ENCODE measurements at places on chromosomes 4 and X.
A peak's percentile ranks its signal among the peaks of the same experiment; 100 is the strongest.

DNA sequence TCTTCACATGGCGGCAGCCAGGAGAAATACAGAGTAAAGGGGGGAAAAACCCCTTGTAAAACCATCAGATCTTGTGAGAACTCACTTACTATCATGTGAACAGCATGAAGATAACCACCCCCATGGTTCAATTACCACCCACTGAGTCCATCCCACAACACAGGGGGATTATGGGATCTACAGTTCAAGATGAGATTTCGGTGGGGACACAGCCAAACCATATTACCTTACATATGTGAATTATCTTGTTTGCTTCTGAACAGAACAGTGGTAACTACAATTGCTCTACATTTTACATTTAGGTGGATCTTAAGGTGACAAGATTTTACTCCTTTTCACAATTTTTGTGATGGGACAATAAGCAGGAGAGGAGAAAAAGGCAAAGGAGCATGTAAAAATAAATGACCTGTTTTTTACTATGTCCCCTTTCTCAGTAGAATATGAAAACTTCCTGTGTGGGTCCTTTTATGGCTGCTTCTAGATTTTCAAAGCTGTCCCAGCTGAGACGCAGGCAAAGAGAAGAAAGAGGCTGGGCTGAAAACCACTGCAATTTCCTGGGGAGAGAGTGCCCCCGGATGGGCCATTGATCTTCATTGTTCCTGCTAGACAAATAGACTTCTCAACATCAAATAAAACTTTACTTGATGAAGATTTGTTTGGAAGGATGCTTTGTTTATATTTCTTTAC, 45.9 kb upstream of the PGM2 start:
- peak; percentile 23 for DNase-seq

DNA sequence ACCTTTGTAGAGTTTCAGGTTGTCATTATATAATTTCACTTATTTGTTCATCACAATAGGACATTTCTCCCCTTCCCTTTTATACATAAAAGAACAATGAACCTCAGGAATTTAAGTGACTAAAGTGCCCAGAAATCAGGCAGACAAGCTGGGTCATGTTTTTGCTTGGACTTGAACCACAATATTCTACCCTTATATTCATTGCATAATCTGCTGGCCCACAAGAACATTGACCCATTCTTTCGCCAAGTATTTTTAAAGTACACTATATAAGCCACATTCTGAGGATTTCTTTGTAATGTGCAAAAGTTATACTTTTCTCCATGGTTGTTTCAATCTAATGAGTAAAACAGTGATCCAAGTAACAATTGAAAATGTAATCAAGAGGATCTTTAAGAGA, 637.5 kb upstream of the SLIT2 start:
- DNase-seq = no peak

DNA sequence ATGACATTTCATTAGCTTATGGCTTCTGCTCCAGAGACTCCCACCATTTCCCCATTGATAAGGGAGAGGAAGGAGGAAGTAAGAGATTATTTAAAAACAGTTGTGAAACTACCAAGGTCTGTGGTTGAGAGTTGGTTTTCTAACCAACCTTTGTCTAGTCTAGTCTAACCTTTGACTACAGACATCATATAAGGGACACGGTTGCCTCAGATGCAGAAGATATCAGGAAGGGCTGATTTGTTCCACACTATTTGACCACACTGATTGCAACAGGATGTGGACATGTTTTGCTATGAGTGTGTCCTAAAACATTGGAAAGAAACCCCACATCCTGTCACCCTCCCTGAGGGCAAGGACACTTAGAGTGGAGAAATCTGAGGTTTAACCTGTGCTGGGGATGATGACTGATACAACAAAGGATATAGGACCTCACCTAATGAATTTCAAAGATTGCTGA, 53.0 kb downstream of the COQ2 start:
- DNase-seq = peak; percentile 43

DNA sequence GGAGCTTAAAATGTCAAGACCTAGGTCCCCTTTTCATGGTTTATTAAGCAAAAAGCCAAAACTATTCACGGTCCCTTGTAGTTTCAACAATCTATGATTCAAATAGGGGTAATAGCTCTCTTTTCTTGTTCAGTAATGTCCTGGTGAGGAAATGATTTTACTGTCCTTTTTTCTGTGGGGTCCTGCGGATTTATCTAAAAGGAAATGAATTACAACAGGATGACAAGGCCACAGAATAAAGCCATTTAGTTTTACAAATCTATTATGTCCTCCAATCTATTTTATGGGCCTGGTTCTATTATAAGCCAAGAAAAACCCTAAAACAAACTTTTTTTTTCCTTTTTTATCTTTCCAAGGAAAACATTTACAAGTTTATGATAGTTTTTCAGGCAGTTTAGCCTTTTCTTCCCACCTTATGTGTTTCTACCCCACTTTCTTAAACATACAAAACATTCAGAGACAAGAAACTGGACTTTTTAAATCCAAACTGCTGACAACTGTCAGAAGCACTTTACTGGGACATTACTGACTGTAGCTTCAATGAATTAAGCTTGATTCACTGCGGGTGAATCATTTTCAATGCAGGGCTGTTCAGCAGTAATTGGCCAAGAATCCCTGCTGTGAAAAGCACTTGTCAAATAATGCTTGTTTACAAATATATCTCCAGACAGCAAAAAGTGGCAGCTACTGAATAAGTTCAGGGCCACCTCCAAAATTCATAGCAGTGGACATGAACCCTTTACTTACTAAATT, 4.3 kb downstream of the EPHA5 start:
- peak; percentile 62 for DNase-seq

DNA sequence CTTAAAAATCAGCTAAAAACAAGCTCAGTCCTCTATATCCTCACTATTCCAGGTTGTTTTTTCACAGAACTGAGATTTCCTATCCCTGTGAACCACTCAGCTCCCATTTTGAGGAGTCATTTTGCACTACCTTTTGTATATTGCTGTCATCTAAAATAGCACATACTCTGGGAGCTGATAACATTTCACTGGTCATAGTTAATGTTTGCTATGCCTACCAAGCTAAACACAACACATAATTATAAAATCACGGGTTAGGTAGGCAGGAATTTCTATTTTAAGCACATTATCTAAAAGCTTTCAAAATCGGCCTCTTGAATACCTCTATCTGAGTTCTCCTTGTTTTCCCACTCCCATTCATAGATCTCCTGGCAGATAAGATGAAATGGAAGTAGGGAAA, 882.0 kb upstream of the INTU start:
- DNase-seq = no peak

GRCh38 chr4:99383833-99384392, 31.4 kb upstream of the ADH1C start:
- DNase-seq = peak; percentile 84

- peak; percentile 37 for DNase-seq
These were observed 169.4 kb upstream of the TEX13C start for GRCh38 chrX:125150231-125150630.

DNA sequence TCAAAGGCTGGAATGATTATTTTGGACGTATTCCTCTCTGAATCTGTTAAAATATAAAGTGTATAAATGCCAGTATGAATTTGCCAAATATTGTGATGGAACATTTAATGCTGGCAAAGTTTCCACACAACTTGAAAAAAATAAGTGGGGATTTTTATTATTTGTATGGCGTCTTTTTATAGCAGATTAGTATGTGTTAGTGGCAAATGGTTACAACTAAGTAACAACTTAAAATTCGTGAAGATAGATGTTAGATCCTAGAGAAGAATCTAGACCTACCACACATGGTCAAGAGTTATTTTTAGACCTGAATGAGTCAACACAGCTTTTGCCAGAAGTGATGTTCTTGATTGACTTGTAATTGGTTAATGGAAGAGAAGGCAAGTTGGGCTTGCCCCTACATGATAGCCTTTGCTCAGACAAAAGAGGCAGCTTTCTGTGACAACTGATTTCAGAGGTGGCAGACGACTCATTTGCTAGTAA, 4.8 kb downstream of the CPE start:
- peak; percentile 40 for DNase-seq

DNA sequence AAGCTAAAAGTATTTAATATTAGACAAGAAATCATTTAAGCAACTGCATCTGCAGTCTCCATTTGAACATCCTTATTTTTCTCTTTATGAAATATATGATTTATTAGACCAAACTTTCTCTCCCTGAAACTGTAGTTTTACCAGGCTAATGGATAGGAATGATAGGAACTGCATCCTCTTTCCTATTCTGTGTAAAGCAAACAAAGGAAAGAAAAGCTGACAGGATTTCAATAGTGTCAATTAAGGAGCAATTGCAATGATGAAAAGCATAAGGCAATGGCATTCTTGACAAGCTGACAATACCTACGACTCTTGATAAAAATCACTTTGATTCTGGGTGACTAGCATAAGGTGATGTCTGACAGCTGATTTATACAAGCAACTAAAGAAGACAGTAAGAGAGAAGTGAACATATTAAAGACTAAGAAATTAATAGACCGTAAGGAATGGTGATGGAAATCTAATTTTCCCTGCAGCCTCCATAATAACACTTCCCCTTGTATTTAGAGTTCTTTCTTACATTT, 502.5 kb downstream of the TECRL start:
- DNase-seq = no peak

- no peak for DNase-seq
These were observed 18.8 kb upstream of the NWD2 start for GRCh38 chr4:37225778-37226177.

DNA sequence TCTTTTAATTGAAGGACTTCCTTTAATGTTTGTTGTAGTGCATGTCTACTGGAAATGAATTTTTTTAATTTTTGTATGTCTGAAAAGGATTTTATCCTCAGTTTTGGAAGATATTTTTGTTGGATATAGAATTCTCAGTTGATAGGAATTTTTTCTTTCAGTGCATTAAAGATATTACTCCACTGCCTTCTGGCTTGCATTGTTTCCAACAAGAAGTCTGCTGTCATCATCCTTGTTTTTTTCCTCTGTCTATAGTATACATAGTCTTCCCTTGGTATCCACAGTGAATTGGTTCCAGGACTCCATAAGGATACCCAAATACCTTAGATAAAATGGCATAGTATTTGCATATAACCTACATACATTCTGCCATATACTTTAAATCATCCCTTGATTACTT, 33.5 kb downstream of the SCD5 start:
- DNase-seq = no peak

GRCh38 chr4:74878323-74878722, 54.6 kb upstream of the PARM1 start:
- no peak for DNase-seq

GRCh38 chr4:47837094-47837907, 566 bp downstream of the CORIN start:
- no peak for DNase-seq

- peak; percentile 45 for DNase-seq
These were observed 31.5 kb upstream of the LNX1 start for GRCh38 chr4:53622739-53623151.

DNA sequence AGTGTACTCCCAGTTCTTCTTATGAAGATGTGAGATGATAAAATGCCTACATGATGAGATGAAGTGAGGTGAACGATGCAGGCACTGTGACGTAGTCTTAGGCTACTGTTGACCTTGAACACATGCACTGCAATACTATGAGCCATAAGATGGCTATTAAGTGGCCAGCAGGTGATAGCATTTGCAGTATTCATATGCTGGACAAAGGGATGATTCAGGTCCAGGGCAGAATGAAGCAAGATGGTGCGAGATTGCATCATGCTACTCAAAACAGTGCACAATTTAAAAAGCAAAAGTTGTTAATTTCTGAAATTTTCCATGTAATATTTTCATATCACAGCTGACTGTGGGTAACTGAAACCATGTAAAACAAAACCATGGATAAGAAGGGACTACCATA, 781.4 kb downstream of the PCDH18 start:
- DNase-seq = peak; percentile 2

- no peak for DNase-seq
These were observed 41.5 kb downstream of the DTHD1 start for GRCh38 chr4:36322921-36323354.

GRCh38 chr4:40840255-40840984, 90.7 kb downstream of the NSUN7 start:
- DNase-seq = no peak

DNA sequence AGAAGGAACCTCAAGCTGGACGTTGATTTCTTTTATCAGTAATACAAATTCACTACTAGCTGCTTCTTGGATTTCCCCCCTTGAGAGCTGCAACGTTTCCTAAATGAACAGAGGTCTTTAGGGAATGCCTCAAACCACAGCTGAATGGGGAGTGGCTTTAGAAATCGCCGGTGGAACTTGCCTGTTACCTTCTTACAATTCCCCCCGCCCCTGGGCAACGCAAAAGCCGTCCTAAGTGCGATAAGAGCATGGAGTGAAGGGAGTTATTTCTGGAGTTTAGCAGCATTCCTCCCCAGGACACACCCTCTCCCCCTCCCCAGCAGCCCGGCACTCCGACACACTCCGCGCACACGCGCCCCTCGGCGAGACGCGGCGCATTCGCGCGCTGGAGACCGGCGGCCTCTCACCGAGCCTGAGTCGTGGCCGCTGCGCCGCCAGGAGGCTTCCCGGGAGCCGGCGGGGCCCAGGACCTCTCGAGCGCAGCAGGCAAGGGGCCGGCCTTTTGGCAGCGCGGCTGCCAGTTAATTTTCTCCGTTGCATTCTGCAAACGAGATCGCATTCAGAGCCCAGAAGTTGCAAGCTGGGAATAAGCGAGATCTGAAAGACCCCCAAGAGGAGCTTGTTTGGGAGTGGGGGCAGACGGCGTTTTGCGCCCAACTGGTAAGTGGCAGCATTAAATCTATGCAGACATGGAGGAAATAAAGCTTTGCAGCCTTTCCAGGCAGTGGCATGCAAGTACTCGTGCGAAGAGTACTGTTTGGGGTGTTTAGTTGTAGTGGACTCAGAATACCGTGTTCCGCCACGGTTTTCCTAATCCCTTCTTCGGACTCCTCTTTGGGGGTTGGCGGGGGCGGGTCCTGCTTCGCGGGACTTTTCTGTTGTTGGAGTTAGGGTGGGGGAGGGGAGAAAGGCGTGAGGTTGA, 134.7 kb downstream of the PALLD start:
- DNase-seq = peak; percentile 77

DNA sequence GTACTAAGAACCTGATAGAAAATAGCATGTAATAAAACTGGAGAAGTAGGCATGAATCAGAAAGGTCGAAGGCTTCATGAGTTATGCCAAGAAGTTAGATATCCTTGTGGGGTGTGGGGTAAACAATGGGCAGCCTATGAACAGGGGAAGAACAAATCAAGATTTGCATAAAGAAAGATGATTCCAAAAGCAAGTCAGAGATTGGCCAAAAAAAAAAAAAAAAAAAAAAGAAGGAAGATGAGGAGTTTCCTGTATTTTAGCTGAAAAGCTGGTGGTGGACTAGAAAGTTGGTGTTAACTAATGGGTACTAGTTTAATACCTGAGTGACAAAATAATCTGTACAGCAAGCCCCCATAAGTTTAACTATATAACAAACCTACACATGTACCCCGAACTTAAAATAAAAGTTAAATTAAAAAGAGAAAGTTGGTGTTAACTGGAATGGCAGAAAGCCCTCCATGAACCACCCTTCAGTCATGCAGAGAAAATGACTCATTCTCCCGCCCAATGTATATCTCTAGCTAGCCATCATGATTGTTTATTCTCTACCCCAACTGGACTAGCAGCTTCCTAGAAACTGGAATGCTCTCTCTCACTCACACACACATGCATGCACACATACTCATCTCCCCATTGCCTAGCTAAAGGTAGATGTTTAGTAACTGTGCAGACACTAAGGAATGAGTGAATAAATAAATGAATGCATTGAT, 41.7 kb downstream of the ATP11C start:
- peak; percentile 87 for DNase-seq

Data from fibroblast of skin of back (primary cell).